GM12878 (cell line): ENCODE measurements at places on chromosomes 6 and 20. TPM values are rescaled to one million over a fixed set of nuclear protein-coding genes. Genes with fewer than 3 reads are reported as not detected.

KHDC1L gene
- not detected in 2 replicates for total RNA-seq

- no peak for DNase-seq
Measured at GRCh38 chr20:25394276-25394675, 3.6 kb upstream of the ABHD12 start.

DNA sequence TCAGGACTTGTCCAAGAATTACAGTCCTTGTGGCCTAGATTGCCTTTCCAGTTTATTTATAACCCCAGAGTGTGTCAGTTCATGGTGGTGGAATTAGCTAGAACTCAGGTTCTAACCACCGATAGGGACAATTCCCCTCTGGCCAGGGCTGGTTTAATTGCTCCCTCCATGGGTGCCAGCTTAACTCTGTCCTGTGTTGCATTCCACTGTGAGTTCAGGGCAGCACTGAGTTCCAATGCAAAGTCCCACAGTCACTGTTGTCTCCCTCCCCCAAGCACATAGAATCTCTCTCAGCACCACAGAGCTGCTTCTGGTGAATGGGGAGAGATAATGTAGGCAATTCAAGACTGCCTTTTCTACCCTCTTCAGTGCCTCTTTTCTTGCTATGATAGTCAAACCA, 82.5 kb upstream of the TNFRSF21 start:
- DNase-seq, result no peak

DNA sequence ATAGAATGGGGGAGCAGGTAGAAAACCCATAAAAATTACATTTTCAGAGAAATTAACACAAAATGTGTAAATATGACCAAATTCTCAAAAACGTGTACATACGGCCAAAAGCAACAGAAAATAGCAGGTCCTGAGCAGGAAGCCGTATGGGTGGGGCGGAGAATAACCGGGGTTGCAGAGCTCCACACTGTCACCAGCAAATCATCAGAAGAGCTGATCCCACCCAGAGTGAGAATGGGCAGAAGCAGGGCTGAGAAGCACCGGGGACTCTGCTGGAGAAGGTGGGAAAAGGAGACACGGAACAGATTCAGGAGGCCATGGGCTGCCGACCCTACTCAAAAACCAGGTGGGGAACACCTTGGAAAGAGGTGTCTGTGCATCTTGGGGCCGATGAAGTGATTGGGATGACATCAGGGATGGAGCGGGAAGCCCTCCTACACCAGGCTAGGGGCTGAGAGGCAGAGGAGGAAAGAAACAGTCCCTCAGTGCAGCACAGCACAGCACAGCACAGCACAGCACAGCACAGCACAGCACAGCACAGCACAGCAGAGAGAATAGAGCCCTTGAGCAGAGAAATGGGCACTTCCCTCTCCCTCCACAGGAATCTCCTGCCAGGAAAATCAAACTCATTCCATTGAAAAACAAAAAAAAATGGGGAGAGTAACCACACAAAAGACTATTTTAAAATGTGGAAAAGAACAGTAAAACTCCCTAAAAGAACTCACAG, 22.3 kb downstream of the STX7 start:
- no peak for DNase-seq

- DNase-seq, result no peak
Measured at GRCh38 chr6:56483929-56484328, 158.8 kb downstream of the DST start.

- DNase-seq, result peak; percentile 89
Measured at GRCh38 chr6:85669735-85670194, 27.1 kb upstream of the SYNCRIP start.

DNA sequence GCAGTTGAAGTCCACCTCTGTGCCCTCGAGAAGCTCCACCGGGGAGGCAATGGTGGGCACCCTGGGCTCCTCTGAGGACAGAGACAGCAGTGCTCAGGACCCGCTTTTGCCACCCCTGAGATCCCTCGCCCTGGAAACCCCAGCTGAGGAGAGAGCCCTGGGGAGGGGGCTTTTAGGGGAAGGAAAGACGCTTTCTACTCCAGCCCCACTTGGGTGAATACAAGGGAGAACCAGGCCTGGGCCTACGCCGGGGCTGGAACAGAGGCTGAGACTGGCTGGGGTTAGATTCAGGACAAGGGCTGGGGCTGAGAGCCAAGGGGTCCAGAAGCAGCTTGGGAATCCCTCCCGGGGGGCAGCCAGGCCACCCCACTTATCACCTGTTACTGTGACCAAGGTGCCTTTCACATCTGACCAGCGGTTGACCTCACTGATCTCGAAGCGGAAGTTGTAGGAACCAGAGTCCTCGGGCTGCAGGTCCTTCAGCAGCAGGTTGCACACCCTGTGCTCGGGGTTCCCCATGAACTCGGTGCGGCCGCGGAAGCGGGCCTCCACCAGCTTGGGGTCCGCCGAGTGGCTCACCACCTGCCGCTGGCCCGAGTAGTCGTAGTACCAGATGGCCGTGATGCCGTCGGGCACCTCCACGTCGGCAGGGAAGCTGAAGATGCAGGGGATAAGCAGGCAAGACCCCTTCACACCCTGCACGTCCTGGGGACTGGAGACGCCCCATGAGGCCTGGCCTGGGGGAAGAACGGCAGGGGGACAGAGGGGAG, 6.2 kb downstream of the SIGLEC1 start:
- no peak for DNase-seq
